ENCODE measurements at places on chromosomes 12 and 14.

- DNase-seq = no peak
Measured at GRCh38 chr14:20476776-20477175, 7.6 kb downstream of the PNP start.

DNA sequence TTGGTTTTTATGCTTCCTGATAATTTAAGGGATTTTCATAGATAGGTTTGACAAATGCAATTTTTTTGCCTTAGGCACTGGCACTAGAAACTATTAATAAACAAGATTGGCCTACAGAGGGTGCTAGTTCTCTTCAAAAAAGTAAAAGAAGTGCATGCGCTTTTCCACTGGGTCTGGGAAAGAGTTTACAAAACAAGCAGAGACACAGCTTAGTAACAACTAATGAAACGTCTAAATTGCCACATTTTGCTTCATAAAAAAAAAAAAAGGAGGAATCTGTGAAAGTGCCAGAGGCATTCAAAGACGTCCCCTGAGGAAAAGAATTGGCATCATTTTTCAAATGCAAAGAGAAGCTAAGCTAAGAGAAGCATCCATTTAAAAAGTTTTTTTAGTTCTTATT, 58.3 kb upstream of the EEA1 start:
- peak; percentile 84 for DNase-seq

DNA sequence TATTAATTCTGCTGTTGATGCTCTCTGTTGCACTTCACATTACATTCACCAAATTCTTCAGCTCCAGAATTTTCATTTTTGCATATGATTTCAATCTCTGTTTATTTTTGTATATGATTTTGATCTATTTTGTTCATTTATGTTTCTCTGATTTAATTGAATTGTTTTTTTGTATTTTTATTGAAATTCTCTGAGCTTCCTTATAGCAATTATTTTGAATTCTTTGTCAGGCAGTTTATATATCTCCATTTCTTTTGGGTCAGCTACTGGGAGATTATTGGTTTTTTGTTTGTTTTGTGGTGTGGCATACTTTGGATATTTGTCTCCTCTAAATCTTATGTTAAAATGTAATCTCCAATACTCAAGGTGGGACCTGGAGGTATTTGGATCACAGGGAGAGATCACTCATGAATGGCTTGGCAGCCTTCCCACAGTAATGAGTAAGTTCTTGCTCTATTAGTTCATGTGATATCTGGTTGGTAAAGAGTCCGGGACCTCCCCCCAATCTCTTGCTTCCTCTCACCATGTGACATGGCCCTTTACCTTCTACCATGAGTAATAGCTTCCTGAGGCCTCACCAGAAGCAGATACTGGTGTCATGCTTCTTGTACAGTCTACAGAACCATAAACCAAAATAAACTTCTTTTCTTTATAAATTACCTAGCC, 8.7 kb upstream of the TCL1A start:
- DNase-seq = no peak

- DNase-seq = no peak
Measured at GRCh38 chr14:56100556-56100955, 17.7 kb upstream of the PELI2 start.

DNA sequence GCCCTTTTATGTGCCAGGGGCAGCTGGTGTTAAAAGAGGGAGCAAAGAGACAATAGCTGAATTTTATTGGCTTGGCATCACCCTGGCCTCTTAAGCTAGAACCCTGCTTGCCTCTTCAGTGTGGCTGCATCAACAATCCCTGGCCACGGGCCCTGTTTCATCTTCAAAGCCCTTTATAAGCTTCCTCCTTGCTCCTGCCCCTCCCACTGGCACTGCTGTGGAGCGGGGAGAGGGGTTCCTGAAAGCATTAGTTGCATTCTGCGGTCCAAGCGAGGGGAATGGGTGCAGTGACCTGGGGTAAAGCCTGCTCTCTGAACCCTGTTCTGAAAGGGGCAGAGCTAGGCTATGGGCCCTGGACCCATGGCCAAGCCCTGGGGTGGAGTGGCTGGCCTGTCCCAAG, 220 bp upstream of the KRT83 start:
- no peak for DNase-seq

- DNase-seq = no peak
Measured at GRCh38 chr12:62379723-62380045, 86.9 kb upstream of the MON2 start.

DNA sequence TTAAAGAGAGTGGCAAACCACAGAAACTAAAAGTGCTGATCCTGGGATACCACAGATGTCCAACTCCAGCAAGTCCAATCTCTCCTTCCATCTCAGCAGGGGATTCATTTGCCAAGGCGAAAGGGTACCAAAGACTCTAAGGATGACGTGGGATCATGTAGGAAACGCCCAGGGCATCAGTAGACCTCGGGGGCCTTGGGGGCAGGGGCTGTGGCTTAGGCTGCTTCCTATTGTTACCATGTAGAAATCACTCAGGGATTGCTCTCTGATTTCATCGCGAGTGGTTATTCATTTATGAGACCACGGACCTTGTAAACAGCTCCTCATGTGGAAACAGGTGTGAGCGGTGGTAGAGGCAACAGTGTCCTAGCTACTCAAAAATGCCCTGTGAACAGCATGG, 149.3 kb upstream of the FKBP4 start:
- peak; percentile 58 for DNase-seq

GRCh38 chr12:68292151-68292943, 38.9 kb upstream of the IL22 start:
- DNase-seq = no peak

DNA sequence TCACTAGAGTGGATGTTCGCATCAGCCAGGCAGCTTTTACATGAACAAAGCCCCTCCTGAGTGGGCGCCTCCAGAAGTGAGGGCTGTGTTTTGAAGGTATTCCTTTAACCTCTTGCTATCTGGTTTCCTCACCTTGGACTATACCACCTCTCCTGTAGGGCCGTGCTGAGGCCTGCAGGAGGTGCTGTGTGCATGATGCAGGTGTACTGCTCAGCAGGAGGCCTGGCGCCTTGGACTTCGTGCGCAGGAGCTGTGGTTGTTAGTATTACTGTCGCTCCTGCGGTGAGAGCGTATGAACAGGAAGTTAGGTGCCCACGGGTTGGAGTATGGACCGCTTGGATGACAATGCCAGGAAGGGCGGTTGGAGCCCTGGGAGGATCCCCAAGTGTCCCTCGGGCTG, 130.7 kb downstream of the TSPAN9 start:
- peak; percentile 46 for DNase-seq

GRCh38 chr14:31854508-31855075, 222.5 kb upstream of the ARHGAP5 start:
- DNase-seq = no peak

GRCh38 chr14:78933948-78934524, 763.9 kb downstream of the NRXN3 start:
- peak; percentile 41 for DNase-seq

GRCh38 chr14:76201162-76201561, 49.4 kb downstream of the GPATCH2L start:
- no peak for DNase-seq

GRCh38 chr12:11307143-11307542, 3.1 kb downstream of the PRB4 start:
- no peak for DNase-seq

DNA sequence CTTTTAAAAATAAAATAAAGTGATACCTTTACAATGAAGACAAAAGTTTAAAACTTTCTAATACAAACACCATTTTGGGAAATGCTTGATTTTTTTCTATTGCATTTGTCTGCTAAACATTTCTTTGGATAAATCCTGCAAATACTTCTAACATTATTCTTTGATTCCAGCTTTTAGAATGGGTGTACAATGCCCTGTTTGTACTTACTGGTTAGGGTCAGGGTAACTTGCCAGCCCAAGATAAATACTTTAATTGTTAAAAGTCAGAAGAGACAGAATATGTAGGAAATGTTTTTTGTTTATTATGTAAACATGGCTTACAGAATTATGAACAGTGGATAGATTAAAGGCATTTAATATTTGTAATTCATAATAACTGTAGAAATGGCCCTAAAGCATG, 60.5 kb downstream of the WASHC4 start:
- no peak for DNase-seq

- DNase-seq = no peak
Measured at GRCh38 chr12:132632521-132633228, 14.1 kb downstream of the P2RX2 start.

DNA sequence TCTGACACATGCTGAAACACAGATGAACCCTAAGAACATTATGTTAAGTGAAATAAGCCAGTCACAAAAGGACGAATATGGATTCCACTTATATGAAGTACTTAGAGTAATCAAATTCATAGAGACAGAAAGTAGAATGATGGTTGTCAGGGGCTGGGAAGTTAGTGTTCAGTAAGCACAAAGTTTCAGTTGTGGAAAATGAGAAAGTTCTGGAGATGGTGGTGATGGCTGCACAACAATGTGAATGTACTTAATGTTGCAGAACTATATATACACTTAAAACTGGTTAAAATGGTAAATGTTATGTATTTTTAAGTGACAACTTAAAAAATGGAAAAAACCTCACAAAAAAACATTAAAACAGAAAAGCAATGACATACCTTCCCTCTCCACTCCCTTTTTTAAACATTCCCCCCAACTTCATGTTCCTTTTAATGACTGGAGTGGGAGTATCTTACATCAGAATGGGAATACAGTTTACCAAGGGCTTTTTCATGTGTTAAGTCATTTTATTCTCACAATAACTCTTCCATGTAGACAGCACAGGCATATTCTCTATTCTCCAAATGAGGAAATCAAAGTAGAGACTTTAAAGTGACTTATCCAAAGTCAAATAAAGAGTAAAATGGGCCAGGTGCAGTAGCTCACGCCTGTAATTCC, 24.0 kb downstream of the BTBD7 start:
- DNase-seq = no peak

- DNase-seq = no peak
Measured at GRCh38 chr12:4771172-4771959, 51.2 kb downstream of the GALNT8 start.

DNA sequence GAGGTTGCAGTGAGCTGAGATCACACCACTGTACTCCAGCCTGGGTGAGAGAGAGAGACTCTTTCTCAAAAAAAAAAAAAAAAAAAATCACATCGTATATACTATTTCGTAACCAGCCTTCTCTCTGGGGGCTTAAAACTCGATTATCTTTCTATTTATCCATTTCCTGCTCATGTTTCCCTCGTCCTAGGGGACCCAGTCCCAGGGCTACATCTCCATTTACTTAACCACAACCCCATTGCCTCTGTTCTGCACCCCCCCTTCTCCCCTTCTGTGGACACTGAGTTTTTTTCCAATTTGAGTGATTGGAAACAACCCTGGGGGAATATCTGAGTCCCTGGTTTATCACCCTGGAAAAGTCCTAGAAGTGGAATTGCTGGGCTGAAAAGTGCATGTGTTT, 36.2 kb upstream of the YY1 start:
- DNase-seq = no peak

- DNase-seq = no peak
Measured at GRCh38 chr12:41419131-41419893, 231.2 kb downstream of the PDZRN4 start.

DNA sequence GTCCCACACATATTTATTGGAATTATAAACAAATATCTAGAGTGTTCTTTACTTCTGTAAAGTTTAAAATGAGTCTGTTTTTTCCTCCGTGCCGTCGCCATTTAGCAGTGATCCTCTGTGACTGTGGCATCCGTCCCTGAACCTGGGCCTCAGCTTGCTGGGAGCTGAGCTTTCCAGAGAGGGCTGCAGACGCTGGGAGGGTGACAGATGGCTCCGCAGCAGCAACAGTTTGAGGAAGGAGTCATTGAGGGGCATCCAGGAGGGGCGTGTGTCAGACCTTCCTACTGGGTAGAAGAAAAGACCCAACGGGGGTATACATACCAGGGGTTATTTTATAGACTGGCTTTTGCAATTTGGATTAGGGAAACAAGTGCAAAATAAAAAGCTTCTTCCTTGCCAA, 47.9 kb downstream of the NEUROD4 start:
- DNase-seq = no peak

DNA sequence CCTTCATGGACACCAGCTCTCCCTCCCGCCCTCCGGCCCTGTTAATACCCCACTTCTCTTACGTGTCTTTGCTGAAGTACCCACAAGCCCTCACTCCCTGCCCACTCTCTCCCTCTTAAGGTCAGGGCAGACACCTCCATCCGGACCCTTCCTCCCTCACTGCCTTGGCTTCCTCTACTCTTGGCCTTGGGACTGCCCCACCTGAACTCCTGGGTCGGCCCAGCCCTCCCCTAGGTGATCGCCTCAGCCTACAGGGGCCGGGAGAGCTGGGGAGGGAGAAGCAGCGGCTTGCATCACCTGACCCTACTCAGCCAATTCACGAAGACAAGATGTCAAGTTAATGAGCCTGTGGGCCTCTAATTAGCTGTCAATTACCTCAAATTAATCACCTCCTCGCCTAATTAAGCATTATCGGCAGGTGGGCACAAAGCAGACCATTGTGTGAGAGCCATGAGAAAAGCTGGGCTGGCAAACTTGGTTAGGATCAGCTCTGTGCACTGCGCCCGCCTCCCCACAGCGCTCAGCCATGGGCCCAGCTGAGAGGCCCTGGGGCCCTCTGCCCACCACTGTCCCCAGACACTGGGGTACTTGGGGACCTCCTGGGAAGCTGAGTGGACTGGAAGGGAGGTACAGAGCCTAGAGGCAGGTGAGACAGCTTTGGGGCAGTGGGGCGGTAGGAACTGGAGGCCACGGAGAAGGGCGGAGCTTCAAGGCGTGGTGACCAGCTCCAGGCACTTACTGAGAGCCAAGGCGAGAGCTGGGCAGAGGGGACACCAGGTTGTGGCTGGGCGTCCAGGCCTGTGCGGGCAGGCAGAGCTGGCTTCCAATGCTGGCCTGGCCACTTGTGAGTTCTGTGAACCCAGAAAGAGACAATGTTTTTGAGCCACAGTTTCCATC, 25.1 kb upstream of the VSX2 start:
- no peak for DNase-seq

GRCh38 chr12:78186670-78187069, 356.0 kb downstream of the NAV3 start:
- DNase-seq = no peak

DNA sequence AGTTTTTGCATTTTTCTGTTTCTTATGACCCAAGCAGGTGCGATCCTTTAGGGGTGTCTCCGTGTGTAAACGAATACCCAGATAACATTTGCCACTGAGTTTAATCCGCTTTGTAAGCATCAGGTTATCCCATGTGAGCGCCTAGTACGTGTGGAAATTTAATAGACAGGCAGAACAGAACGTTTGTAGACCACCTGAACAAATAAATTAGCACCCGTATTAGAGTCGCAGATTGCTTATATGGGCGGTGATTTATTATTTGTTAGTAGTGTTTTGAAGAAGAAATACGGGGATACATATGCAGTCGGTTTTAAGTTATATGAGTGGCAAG, 325 bp downstream of the C12orf60 start:
- DNase-seq = no peak

DNA sequence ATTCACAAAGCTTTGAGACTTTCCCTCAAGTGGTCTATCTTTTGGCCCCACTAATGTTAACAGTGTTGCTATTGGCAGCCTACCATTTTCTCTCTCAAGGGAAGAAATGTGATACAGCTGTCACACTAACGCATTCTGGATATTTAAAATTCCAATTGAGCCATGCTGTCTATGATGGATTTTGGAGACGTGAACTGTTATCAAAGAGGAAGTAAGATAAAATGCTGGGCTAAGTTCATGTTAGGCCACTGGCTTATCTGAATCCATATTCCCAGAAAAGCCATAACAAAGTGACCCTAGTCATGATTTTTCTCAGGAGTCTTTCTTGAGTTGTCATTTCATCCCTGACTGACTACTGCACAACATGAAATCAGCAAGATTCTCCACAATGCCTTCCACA, 200.2 kb downstream of the PHLDA1 start:
- no peak for DNase-seq
